ENCODE measurements at places on chromosomes 5 and 9. TPM values are rescaled to one million over a fixed set of nuclear protein-coding genes. Genes with fewer than 3 reads are reported as not detected.

Gene ANKRA2
- 115 TPM for total RNA-seq

Gene PCDHA7
- total RNA-seq = not detected

Gene KCTD16
- not detected for total RNA-seq

Gene HMMR
- total RNA-seq = 5.8 TPM

Gene SPIN1
- 50.7 TPM for total RNA-seq

Gene PCDHGA6
- 4.4 TPM for total RNA-seq

Gene TUSC1
- total RNA-seq = 12.5 TPM

Gene FOXD4
- total RNA-seq = 1.8 TPM

Gene SAPCD2
- 5.4 TPM for total RNA-seq

Gene SLC22A4
- 0.37 TPM for total RNA-seq

Gene FCN1
- not detected for total RNA-seq

- peaks cover 69% of the 10 kb centered on the region for H3K27me3 ChIP-seq
- no peak for DNase-seq
- no peak overlapping the region for H3K4me3 ChIP-seq
- H3K36me3 ChIP-seq = no peaks in the 10 kb centered on the region
Measured at GRCh38 chr5:176748073-176748966, 62.0 kb upstream of the UNC5A start.

- H3K4me1 ChIP-seq = no peaks in the 10 kb centered on the region
- DNase-seq = no peak
- peaks cover 20% of the 10 kb centered on the region for H3K36me3 ChIP-seq
- no peak overlapping the region for H3K27ac ChIP-seq
- no peaks in the 10 kb centered on the region for H3K27me3 ChIP-seq
Measured at GRCh38 chr5:14721990-14722656, 57.6 kb downstream of the OTULIN start.

DNA sequence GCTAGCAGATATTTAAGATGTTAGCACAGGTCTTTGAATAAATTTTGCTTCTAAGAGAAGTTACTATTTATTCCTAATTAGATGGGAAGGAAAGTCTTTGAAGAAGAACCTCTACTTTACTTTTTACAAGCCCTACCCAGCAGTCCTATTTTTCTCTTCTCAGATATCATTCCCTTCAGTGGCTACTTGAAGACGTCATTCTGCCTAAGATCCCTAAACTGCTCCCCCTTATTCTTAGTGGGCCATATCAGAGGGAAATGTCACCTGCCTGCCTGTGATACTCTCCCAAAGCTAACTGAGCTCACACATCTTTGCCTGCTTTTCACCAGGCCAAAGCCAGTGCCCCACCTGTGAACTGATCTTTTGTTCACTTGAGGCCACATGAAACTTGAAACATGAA lies 16.5 kb upstream of the TMED9 start:
- no peaks in the 10 kb centered on the region for H3K36me3 ChIP-seq
- H3K27me3 ChIP-seq = no peaks in the 10 kb centered on the region
- no peak overlapping the region for H3K27ac ChIP-seq
- no peak overlapping the region for H3K4me3 ChIP-seq

- H3K27me3 ChIP-seq = peaks cover 26% of the 10 kb centered on the region
- no peak overlapping the region for H3K27ac ChIP-seq
- H3K4me1 ChIP-seq = no peaks in the 10 kb centered on the region
- no peak overlapping the region for H3K4me3 ChIP-seq
Measured at GRCh38 chr5:135894789-135895188, 852 bp downstream of the IL9 start.

DNA sequence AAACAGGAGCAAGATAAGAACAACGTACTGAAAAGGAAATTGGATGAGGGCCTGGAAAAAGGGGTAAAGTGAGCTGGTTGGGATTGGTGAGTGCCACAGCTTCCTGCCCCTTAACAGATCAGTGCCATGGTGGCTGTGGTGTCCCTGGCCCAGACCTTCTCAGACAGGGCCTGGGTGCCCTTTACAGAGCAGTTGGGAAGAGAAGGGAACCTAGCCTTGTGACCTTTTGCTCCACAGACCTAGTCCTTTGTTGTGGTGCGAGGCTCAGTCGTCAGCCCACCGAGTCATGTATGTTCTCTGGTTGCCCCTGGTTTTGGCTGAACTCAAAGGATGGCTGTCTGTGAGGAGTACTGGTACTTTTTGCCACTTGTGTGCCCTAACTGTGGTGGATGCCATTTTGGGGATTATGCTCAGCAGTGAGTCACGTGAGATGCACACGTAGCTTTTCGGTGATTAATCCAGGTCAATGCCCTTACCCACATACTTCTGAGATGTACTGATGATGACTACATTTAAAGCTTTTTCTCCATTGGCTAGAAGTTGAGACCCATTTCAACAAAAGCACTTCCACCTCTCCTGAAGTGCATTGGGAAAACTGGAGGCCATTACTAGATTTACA lies 48.4 kb downstream of the EXOSC2 start:
- H3K4me1 ChIP-seq = no peaks in the 10 kb centered on the region
- H3K4me3 ChIP-seq = no peak overlapping the region
- DNase-seq = no peak
- no peak overlapping the region for H3K27ac ChIP-seq
- no peaks in the 10 kb centered on the region for H3K27me3 ChIP-seq
- no peaks in the 10 kb centered on the region for H3K36me3 ChIP-seq

- H3K27me3 ChIP-seq = peaks cover 3% of the 10 kb centered on the region
- H3K4me1 ChIP-seq = no peaks in the 10 kb centered on the region
- no peak overlapping the region for H3K4me3 ChIP-seq
- DNase-seq = no peak
- no peaks in the 10 kb centered on the region for H3K36me3 ChIP-seq
Measured at GRCh38 chr5:39195198-39195826, 24.1 kb downstream of the FYB1 start.

DNA sequence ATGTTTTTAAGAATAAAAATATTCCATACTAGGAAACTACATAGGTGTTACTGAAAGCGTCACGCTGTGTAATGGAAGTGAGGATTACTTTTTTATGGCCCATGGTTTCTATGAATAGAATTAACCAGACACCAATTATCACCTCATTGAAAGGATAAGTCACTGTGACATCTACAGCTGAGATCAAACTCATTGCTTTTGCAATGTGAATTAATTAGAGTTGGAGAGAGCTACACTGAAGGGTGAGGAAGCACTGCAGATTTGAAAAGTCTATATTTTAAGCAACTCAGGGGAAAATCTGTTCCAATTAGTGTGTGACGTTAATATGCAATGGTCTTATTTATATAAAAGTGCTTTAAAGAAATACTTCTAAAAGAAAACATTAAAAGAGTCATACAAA lies 1300.1 kb upstream of the DMAC1 start:
- H3K4me1 ChIP-seq = no peaks in the 10 kb centered on the region
- no peak overlapping the region for H3K4me3 ChIP-seq
- no peaks in the 10 kb centered on the region for H3K27me3 ChIP-seq
- H3K36me3 ChIP-seq = no peaks in the 10 kb centered on the region

GRCh38 chr9:27373851-27374250 lies 76.9 kb upstream of the EQTN start:
- no peaks in the 10 kb centered on the region for H3K36me3 ChIP-seq
- no peaks in the 10 kb centered on the region for H3K27me3 ChIP-seq
- no peak overlapping the region for H3K4me3 ChIP-seq
- no peak for DNase-seq

GRCh38 chr9:90801973-90802322 lies 329 bp downstream of the SYK start:
- peaks cover 49% of the 10 kb centered on the region for H3K4me1 ChIP-seq
- H3K27ac ChIP-seq = peak overlapping the region; percentile 87
- no peak for DNase-seq
- peak overlapping the region; percentile 51 for H3K4me3 ChIP-seq

DNA sequence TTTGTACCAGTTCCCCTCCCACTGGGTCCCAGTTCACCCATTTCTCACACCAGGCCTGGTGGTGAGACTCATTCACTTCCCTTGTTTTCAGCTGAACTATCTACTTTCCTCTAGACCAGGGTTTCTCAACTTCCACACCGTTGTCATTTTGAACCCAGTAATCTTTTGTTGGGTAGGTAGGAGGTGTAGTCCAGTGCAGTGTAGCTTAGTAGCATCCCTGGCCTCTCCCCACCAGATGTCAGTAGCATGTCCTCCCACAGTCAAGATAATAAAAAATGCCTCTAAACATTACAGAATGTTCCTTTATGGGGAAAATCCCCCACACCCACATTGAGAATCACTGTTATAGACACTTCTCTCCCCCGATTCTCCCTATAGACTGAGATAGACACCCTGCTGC lies 299.1 kb downstream of the EPB41L4A start:
- H3K27me3 ChIP-seq = no peaks in the 10 kb centered on the region
- no peak overlapping the region for H3K4me3 ChIP-seq
- no peaks in the 10 kb centered on the region for H3K36me3 ChIP-seq
- no peak for DNase-seq
- H3K4me1 ChIP-seq = no peaks in the 10 kb centered on the region

DNA sequence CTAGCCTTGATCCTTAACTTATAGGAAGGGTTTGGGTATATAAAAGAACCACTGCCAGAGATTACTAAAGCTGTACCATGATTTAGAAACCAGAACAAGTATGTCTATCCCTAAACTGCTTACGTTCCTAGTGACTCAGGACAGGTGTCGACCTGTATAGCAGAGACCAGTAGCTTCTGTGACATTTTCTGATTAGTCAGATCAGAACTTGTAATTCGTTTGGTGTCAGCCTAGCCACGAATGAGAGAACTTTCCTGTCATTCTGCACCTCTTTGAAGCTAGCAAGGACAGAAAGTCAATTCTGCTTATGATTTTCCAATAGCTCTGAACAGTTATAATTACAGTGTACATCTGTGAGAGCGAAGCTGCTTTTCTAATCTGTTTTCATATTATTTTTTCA lies 39.5 kb downstream of the PRKACG start:
- no peaks in the 10 kb centered on the region for H3K36me3 ChIP-seq
- no peak overlapping the region for H3K27ac ChIP-seq
- no peak for DNase-seq
- H3K4me3 ChIP-seq = no peak overlapping the region

DNA sequence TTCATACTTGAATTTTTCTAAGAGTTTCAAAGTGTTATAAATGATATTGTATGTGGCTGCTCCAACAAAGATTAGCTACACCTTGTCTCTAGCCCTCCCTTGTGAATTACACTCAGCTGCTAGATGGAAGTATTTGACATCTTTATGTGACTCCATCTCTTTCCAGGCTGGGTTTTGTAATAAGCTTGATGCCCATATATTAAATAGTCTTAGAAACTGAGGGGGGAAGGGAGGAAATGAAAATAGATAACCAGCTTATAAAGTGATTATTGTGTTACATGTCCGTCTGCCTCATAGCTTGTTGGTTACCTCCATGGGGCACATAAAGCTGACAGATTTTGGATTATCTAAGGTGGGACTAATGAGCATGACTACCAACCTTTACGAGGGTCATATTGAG lies 63.4 kb downstream of the CD180 start:
- no peak overlapping the region for H3K4me3 ChIP-seq
- H3K4me1 ChIP-seq = no peaks in the 10 kb centered on the region
- H3K27ac ChIP-seq = no peak overlapping the region
- no peaks in the 10 kb centered on the region for H3K27me3 ChIP-seq
- DNase-seq = no peak
- peaks cover 84% of the 10 kb centered on the region for H3K36me3 ChIP-seq

DNA sequence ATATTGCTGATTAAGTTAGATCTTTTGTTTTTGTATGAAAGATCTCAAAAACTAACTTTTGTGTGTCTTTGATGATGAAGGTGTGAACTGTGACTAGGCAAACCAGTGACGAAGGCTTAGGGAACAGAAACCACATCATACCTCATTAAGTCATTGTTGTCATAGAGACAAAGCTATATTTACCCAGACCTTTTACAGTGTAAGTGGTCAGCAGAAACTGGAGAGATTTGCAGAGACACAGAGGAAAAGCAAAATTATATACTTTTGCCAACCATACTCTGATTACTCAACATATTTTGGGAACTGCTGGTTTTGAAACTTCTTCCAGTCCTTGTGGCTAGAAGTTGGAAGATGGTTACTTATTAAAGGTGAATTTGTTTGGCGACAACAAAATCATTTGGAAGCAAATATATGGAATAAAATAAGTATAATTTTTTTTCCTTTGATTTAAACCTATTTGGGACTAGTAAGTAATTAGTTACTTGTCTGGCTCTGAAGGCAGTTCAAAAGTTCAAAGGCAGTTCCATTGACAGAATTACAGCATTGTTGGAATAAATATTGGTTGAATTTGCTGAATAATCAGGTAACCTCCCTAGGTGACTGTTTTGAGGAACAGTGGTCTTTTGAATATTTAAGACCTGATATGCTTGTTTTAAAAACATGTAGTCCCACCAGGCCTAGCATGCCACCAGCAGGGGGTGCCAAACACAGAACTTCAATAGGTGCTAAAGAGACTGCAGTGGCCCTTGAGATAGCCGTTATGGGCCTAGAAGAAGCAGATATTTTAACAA lies 103.8 kb downstream of the RPS23 start:
- no peaks in the 10 kb centered on the region for H3K27me3 ChIP-seq
- no peaks in the 10 kb centered on the region for H3K36me3 ChIP-seq
- H3K27ac ChIP-seq = no peak overlapping the region
- H3K4me1 ChIP-seq = no peaks in the 10 kb centered on the region
- peak; percentile 72 for DNase-seq
- H3K4me3 ChIP-seq = no peak overlapping the region

DNA sequence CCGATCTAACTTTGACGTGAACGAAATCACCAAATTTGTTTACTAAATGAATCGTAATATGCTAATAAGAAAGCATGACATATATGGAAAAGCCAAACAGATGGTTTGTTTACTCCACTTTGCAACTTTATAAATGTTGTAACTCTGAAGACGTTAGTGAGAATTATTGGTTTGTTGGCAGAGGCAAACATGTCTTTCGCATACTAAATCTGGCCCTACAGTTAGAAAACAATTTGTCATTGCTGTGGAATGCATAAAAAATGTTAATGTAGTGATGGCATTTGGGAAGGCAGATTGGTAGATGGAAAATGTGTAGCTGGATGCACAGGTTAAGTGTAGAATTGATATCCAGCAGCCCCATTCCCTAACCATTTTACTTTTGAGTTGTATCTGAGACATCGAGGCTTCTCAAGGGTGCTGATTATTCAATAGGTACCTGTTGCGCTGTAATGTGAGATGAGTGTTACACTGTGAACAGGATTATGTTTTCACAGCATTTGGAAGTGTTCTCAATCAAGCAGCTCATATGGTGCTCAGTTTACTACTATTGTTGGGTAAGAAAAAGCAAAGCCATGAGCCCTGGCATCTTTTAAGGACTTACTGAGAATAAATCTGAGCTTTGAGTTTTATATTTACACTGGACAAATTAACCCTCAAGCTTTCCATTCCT lies 444.8 kb downstream of the BNC2 start:
- H3K36me3 ChIP-seq = no peaks in the 10 kb centered on the region
- no peaks in the 10 kb centered on the region for H3K27me3 ChIP-seq
- no peaks in the 10 kb centered on the region for H3K4me1 ChIP-seq
- DNase-seq = no peak

DNA sequence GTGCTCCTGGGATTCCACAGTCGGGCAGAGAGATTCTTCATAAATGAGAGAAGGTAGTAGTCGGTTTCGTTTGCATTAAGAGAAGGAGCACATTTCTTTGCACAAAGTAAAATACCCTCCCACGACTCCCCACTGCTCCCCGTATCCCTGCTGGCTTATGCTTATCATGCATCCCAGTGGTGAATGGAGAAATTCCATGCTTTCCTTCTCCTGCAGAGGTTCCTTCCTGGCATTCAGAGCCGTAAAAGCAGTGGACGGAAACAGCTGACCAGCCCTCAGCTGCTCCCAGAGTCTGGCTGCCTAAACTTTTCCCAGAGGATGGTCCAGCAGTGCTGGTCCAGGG lies 93.1 kb downstream of the C9orf152 start:
- H3K4me3 ChIP-seq = no peak overlapping the region
- H3K4me1 ChIP-seq = no peaks in the 10 kb centered on the region
- H3K36me3 ChIP-seq = no peaks in the 10 kb centered on the region
- DNase-seq = no peak
- H3K27me3 ChIP-seq = no peaks in the 10 kb centered on the region
